ENCODE measurements at places on chromosomes 12 and 14. TPM values are rescaled to one million over a fixed set of nuclear protein-coding genes. Genes with fewer than 3 reads are reported as not detected.

The AGAP2 gene
- 0.86 TPM for polyA plus RNA-seq

The GLIPR1L2 gene
- 3.3 TPM for polyA plus RNA-seq

The SLC6A15 gene
- polyA plus RNA-seq = 0.38 TPM

The ZDHHC17 gene
- polyA plus RNA-seq = 71.5 TPM

The RALGAPA1 gene
- polyA plus RNA-seq = 45.1 TPM

The SIX6 gene
- polyA plus RNA-seq = not detected

The NANOG gene
- polyA plus RNA-seq = 0.09 TPM

The MYF5 gene
- polyA plus RNA-seq = not detected

The OR4N5 gene
- not detected for polyA plus RNA-seq

The CLEC2A gene
- not detected for polyA plus RNA-seq

The ABCD2 gene
- polyA plus RNA-seq = 0.04 TPM

The RFC5 gene
- polyA plus RNA-seq = 35.2 TPM

The LMNTD1 gene
- polyA plus RNA-seq = not detected

The DIABLO gene
- 77.9 TPM for polyA plus RNA-seq

The CPNE6 gene
- polyA plus RNA-seq = 0.03 TPM

Measured in right renal pelvis (tissue), 4 donors.